CMK (cell line): ENCODE measurements at places on chromosomes 7 and 10.

DNA sequence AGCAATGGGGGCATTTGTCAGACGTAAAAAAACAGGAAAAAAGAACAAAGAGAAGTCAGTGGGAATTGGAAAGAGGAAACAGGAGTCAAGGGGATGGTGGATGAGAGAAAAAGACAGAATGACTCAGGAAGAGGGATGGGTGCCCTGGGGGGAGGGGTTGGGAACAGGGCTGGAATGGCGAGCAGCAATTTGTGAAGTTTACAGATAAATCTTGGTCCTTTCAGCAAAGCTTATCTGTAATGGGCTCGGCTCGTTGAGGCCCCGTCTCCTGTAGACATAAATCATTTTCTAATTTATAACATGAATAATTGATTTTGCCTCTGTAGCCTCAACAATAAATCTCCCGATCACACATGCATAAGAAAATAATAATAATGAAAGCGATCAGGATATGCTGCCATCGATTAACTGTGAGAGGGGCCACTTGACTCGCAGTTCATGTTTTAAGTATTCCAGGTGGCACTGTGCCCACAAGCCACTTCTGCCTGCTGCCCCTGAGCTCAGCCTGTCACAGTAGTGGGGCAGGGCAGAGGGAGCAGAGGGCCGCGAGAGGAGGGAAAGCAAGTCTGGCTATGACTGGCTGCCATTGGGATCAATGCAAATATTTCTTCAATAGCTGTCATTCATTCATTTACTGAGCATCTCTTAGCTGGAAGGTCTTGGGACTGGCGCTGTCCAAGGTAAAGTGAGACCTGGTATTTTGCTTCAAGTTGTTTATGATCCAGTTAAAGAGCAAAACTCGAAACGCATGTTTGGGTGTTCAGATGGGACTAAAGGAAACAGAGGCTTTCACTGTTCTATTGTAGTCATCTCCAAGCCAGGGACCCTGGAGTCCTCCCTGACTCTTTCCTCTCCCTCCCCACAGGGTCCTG, 47.4 kb upstream of the R3HCC1L start:
- no peak for DNase-seq

- DNase-seq, result no peak
Measured at GRCh38 chr10:72328045-72328828, 26.5 kb downstream of the DNAJB12 start.

DNA sequence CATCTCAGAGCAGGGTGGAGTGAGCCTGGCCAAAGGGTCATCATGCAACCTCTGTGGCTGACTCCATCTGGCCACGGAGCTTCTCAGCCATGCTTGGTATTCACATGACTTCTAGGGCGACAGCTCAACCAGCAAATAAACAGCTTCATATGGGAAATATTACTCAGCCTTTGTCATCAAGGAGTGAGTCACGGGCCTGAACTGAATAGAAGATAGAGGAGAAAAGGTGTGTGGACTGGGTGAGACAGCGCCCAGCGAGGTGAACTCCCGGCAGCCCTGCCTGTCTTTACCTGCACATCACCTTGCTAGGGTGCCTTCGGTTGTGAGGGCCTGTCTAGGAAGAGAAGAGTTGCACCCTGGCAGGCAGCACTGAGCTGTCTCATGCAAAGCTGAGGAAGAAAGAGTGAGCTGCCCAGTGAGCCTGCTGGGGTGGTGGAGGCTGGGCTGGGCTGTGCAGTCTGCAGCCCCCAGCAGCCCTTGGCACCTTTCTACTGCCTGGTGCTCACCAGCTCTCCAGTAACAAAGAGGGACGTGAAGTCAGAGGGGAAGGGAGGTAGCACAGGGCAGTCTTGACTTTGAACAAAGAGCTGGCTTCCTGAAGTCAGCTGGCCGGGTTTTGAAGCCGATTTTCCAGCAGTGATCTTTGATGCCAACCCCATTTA, 114.2 kb downstream of the EGFR start:
- DNase-seq, result no peak

DNA sequence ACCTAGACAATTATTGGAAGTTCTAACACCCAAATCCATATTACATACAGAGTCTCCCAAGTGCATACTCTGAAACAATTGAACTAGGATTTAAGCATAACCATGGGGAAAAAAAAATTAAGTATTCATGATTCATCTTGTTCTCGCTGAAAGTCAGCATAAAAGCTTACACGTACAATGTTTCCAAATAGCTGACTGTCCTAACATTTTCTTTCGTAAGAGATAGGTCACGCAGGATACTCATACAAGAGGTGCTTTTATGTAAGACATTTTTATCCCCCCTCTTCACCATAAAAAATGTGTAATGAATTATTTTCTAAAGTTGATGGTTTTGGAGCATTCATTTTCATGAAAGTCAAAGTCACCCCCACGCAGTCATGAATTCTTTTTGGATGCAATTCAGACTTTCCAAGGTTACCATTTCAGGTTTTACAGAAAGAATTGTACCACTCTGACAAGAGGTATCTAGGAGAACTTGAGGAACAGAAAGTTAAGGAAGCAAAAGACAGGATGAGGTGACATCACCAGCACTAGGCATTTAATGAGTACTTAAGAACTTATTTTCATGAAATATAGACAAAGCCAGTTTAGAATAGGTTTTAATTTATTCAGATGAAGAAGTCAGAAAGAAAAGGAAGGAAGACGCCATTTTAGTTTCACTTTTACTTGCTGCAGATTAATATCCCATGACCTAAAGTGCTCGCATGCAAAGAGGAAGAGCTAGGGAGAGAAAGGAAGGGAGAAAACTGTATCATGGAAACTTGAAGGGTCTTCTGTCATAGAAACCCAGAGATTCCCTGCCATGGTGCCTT, 55.8 kb downstream of the TMEM26 start:
- no peak for DNase-seq

- no peak for DNase-seq
Measured at GRCh38 chr7:53485354-53485753, 449.9 kb downstream of the POM121L12 start.

DNA sequence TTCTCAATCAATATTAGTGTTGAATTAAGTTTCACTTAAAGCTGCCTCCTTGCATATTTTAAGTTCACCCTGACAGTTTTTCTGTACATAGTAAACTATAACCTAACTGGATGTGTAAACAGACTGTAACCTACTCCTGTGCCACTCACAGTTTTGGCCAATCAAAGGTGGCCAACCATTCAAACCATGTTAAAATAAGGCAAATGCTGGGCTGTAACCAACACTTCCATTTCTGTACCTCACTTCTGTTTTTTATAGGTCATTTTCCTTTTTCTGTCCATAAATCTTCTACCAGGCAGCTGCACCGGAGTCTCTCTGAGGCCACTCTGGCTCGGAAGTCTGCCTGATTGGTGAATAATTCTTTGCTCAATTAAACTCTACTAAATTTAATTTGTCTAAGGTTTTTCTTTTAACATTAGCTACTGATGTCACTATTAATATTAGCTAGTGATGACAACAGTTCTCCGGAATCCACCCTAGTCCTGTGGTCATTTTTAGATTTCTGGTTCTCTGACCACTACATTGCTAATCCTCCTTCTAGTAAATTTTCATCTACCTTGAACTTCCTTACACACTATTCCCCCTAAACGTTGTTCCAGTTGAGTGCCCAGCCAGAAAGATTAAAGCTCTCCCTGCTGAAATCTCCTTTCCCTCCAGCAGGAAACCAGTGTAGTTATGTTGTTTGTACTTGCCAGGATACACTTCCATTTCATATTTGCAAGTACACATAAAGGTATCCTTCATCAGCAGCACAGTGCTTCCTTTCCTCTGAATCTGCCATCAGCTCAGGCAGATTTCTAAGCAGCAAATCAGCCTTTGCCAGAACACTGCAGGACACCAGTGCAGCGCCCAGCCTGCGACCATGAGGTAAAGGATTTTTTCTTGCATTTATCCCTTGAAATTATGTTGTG, 18.6 kb upstream of the IFIT2 start:
- no peak for DNase-seq

- DNase-seq, result no peak
Measured at GRCh38 chr10:119233821-119234220, 26.4 kb downstream of the GRK5 start.

- DNase-seq, result no peak
Measured at GRCh38 chr7:138992052-138992531, 10.9 kb upstream of the KIAA1549 start.

DNA sequence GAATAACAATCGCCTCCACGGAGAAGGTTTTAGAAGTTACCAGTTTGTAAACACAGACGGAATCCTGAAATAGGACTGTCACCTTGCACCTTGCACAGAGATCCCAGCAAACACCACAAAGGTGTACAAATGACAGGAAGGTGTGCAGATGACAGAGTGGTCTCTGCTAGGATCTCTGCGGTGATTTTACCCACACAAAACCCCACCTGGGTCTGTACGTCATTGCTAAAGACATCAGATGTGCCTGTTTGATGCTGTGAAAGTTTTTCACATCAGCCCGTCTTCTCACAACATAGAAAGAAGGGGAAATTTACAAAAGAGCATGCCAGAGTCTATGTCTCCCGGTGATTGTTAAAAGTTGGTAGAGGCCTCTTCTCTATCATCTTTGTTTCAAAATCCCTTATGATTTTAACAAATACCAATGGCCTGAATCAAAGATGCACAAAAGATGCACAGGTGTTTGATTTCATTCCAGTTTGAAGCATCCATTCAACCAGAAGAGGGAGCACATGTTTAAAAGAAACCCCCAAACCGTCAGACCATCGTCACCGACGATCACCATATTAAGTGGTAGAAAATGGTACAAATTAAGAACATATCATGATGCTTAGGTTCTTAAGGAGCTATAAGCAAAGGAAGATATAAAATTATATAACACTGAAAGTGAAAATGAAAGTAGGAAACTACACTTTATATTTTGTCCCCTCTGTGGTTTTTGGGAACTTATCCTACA, 576.5 kb downstream of the PTPRN2 start:
- no peak for DNase-seq

DNA sequence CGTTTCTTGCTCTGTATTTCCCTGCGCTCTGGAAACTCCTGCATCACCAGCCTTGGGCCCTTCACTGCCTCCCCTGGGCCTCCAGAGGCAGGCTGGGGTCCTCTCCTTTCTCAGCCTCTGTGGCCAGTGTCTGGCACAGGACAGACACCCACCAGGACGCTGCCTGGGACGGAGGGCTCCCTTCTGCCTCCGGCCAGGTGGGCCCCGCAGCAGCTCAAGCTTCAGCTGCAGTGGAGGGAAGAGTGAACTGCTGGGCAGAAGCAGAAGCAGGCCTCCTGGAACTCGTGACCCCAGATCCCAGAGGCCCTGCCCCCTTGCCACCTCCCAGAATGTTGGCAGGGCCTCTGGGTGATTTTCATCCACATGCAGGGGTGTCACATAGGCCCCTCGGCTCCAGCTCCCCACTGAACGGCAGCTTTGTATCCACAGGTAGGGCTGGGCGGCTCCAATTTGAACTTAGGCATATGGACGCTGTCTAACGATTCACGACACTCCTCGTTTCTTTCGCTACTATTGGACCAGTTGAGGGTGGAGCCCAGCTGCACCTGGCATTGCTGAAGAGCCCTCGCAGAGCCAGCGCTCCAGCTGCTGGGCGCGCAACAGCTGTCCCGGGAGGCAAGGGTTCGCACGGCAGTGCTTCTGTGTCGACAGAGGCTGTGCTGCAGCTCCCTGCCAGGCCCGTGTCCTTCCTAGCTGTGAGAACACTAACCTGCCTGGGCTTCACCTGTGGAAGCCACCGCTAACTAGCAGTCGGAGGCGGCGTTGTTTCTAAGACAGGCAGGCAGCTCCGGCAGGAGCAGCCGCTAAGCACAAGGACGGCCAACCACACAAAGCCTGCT, 18.4 kb upstream of the GPR146 start:
- DNase-seq, result no peak

GRCh38 chr7:132846086-132846485, 235.8 kb downstream of the CHCHD3 start:
- no peak for DNase-seq

- DNase-seq, result no peak
Measured at GRCh38 chr7:86904949-86905834, 154.3 kb downstream of the ELAPOR2 start.

GRCh38 chr10:108358912-108359311, 1194.4 kb upstream of the SORCS1 start:
- no peak for DNase-seq

GRCh38 chr10:57809961-57810360, 457.7 kb downstream of the IPMK start:
- DNase-seq, result no peak

DNA sequence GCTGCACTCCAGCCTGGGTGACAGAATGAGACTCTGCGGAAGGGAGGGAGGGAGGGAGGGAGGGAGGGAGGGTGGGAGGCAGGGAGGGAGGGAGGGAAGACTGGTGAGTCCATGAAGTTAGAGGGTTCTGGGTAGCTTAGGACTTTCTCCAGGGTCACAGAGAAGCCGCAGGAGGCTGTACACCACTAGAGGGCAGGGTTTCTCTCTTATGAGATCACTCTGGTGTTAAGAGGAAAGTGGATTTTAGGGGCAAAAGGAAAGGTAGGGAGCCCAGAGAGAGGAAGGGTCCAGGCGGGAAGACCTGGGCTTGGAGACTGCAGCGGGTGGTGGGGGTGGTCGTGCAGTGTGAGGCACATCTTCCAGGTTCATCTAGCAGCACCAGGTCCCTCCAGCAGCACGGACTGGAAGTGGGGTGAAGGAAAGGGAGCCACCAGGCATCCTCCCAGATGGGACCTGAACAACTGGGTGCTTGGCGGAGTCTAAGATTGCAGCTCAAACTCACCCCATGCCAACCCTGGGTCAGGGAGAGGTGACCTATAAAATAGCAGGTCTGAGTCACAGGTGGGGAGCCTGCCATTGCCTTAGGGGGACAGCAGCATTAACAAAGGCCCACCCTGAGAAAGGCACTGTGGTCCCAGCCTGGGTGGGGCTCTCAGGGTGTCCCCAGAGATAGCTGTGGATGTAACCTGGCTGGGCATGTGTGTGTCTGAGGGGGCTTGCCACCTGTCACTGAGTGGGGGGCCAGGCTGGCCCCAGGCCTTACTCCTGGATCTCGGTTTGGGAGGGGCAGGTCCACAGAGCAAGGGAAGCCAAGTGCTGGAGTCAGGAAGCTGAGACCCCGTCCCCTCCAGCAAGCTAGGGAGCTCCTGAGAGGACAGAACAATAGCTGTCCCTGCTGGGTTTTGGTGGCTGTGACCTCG, 48.5 kb upstream of the SLC29A3 start:
- DNase-seq, result peak; percentile 54

- DNase-seq, result no peak
Measured at GRCh38 chr10:60644436-60645130, 133.7 kb upstream of the CDK1 start.

DNA sequence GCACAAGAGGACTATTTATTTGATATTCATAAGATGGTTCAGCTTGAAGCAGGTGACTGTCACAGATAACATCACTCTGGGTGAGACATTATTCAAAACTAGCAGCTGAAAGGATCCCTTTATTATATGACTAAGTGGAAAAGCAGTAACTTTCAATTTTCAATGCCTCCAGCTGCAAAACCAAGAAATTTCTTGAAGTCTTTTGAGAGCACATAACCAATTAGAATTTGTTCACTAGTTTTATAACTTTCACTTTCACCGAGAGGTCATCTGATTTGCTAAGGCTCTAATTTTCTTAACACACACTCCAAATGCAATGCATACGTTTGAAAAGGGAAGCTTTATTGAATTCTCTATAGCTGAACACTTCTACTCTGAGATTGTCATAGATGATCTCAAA, 88.6 kb upstream of the KLF14 start:
- DNase-seq, result no peak
